ENCODE measurements at places on chromosomes 4 and X. TPM values are rescaled to one million over a fixed set of nuclear protein-coding genes. Genes with fewer than 3 reads are reported as not detected.
A peak's percentile ranks its signal among the peaks of the same experiment; 100 is the strongest.

CSAG1 gene
- not detected for total RNA-seq

DNA sequence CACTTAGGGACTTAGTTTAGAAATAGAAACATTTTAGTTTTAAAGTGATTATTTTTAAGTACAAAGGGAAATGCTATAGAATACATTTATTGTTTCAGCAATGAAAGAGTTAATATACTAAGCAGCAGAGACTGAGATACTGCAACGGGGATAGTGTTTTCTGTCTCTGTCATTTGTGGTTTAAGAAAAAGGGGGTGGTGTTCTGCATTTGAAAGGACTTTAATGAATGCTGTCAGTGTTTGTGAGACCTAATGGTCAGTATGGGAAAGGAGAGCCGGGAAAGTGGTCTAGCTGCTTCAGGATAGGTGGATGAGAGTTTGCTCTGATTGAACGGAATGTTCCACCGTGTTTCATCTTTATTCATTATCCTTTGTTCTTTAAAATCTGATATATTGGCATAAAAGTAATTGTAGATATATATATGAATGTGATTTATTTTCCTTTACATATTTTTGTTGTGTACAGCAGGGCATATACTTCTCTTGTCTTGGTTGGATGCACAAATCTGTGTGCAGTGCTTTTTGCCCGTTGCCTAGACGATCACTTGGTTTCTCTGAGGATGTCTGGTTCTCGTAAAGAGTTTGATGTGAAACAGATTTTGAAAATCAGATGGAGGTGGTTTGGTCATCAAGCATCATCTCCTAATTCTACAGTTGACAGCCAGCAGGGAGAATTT, at the start of gene KLHL5:
TSS of gene KLHL5 (plus strand) at position 139 of the 676 bp plus-strand sequence. CDS start at position 560, 421 bp downstream.
- DNase-seq: peak; percentile 62

GRCh38 chr4:14364953-14365536, 637.2 kb upstream of the CPEB2 start:
- no peak for DNase-seq

DNA sequence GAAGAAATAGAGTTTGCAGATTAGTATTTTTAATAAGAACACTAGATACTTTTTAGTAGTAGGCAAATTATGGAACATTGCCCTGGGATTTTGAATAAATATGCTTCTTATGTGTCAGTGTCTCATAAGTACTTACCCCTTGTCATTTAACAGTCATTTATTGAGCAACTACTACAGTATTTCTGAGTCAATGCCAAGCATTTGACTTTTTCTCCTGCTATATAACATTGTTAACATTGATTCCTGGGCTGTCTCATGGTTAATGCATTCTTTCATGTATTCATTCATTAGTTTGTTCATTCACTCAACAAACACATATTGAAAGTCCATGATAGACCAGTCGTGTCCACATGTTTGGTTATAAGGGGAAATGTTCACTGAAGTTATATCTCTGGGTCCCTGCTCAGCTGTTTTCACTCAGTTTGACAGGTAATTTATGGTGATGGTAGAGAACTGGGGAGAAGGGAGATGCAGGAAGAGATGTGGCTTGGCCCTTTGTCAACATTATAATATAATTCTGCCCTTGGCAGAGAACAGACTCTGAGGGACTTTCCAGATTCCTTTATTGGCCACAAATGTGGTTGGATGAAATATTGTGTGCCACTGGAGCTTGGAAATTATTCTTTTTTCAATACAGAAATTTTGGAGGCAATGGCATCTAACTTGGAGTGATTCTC, 49.8 kb downstream of the OSTC start:
- no peak for DNase-seq

- DNase-seq: no peak
Measured at GRCh38 chr4:126369076-126369475, 1054.3 kb downstream of the FAT4 start.

GRCh38 chrX:20530406-20530921, 263.8 kb upstream of the RPS6KA3 start:
- peak; percentile 55 for DNase-seq

ASIC5 gene
- total RNA-seq: not detected

DNA sequence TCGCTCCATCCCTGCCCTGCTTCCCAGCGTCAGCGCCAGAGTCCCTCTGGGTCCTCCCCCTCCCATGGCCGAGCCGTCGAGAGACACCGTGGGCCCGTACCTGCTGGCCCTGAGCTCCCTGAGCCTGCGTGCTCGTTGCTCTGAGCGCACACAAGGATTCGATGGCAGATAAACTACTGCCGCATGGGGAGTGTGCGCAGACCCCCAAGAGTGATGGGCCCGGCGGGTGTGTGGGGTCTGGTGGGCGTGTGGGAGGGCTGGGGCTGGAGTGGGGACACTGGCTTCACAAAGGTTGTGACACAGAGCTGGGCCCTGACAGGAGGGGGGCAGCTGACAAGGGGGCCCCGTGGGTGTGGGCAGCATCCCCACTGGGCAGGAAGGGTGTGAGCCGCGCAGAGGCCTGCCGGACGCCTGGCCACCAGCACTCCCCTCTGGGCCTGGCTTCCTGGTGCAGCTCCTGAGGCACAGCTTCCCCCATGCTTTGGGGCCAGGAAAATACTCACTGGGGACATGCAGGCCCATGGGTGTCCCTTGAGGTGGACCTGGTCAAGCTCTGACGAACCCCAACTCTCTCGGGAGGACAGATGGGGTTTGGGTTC, 4.8 kb upstream of the RGS12 start:
- no peak for DNase-seq

KCND1 gene
- 0.39 TPM for total RNA-seq

GRCh38 chr4:145545538-145546174, 64.0 kb downstream of the SMAD1 start:
- DNase-seq: no peak

DNA sequence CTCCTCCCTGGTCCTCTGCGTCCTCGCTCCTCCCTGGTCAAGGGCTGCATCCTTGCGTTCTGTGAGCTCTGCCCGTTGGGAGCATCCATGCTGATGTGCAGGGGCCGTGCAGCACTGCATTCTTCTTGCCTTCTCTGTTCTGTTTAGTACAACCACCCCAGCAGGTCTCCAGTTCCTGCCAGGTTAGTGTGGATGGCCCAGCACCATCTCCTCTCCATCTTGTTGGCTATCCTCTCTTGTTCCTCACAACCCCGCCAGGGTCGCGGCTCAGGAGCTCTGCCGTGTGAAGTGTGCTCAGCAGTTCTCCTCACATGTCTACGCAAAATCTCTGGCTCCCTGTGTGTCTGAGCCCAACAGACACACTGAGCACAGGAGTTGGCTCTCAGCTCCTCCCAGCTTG, 10.4 kb upstream of the MAEA start:
- no peak for DNase-seq

RHOXF2B gene
- not detected for total RNA-seq

SOX3 gene
- 20.4 TPM for total RNA-seq

DNA sequence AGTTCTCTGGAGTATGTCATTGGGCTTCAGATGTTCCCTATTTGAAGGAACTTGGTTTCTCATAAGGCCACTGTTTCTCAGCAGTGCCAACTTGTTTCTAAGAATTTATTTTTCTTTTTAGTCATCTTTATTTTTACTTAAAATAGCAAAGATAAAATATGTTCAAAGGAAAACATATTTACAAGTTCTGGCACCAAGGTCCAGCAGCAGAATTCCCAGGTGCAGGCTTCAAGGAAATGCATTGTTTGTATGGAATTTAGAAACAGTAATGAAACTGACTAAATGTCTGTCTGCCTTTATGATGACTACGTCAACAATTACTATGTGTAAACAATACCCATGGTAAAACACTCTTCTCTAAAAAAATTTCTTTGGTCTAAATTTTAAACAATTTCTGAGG, 109.6 kb downstream of the IL15 start:
- no peak for DNase-seq

SERPINA7 gene
- not detected for total RNA-seq

- no peak for DNase-seq
Measured at GRCh38 chr4:177938226-177938625, 496.0 kb upstream of the AGA start.

- DNase-seq: no peak
Measured at GRCh38 chr4:36330796-36331195, 49.4 kb downstream of the DTHD1 start.

HSFX2 gene
- 0.77 TPM for total RNA-seq

UGT2B11 gene
- not detected for total RNA-seq

GRCh38 chr4:114296126-114296525, 302.5 kb upstream of the UGT8 start:
- DNase-seq: no peak

- DNase-seq: no peak
Measured at GRCh38 chr4:848803-849477, 23.0 kb upstream of the CPLX1 start.

DNA sequence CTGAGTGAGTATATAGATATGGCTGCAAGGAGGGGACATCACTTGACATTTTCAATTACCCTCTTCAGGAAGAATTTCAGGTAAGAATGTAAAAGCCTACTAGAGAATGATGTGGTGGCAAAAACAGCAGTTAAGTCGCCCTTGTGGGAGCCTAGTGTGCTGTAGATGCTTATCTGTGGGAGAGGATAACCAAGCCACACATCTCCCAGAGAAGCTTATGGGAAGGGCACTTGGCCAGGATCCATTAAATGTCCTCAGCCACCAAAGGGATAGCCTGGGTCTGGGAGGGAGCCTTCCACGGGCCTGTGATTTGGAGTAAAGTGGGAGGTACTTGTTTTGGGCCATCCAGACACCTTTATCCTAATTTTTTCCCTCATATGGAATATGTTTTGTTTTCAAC, 41.3 kb upstream of the BCLAF3 start:
- DNase-seq: no peak

RHOXF2 gene
- not detected for total RNA-seq

- DNase-seq: no peak
Measured at GRCh38 chrX:39640866-39641265, 456.9 kb downstream of the BCOR start.

UNC5C gene
- 0.15 TPM for total RNA-seq

GRCh38 chr4:109952612-109953011, 39.9 kb downstream of the EGF start:
- no peak for DNase-seq

ADGRL3 gene
- total RNA-seq: 70.0 TPM

GRCh38 chr4:107278791-107279483, 242.8 kb upstream of the DKK2 start:
- no peak for DNase-seq

Measured in neural progenitor cell (in vitro differentiated cells).